ENCODE measurements at places on chromosomes 5 and 9.

- no peak for DNase-seq
These were observed 581.9 kb upstream of the BRINP1 start for GRCh38 chr9:119951090-119951489.

GRCh38 chr5:147859962-147860640 lies 18.4 kb upstream of the SCGB3A2 start:
- no peak for DNase-seq

GRCh38 chr5:137837491-137838394 lies 29.9 kb upstream of the MYOT start:
- no peak for DNase-seq

DNA sequence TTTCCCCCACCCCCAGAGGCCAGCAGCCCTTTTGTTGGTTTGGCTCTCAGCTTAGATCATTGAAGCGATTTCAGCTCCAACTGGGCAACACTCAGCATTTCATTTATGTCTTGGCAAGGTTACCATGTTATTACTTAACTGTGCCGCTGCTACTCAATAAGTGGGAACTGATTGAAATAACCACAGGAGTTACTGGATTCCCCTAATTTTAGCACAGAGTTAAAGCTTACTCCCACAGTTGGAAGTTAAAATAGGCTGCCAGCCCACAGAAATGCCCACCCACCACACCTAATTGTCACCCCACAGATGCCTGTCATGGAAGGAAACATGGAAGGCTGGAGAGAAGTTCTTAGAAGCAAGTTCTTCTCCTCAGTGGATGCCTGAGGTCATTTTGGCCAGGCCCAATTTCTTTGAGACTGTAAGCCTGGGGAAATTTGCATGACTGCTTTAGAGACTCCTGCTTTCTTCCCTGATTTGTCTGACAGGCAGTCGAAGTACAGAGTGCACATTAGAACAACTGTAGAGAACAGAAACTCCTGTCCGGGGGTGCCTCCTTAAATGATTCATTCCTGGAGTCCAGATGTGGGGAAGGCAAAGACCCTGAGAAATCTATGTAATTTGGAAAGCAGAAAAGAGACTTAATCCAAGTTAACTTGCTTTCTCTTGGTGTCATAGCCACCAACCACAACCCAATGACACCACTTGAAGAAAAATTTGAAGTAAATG lies 370.0 kb downstream of the ZSWIM6 start:
- DNase-seq = no peak

DNA sequence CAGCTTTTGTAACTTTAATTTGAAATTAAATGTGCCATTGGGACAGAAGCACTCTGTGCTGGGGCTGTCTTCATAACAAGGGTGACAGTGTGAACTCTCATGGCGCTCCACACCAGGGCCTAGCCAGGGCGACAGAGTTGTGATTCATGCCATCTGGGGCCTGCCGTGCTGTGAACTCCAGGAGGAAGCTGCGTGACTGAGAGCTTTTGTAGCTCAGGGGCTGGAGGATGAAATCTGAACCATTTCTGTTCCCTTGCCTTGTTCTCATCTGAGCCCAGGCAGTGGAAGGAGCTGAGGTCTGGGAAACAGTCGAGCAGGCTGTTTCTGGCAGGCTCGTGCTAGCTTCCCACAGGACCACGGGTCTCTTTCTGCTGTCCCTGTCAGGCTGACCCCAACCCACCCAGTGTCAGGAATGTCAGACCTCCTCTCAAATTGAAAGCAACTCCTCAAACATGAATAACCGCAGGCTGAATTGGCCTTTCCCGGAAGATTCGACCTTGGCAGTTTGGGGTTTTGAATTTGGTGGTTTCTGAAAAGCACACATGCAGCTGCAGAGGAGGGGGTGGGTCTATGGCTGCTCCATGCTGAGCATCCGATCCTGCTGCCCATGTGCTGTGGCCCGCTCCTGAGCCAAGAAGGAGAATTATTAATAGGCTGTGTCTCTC lies 69.2 kb upstream of the RPS23 start:
- DNase-seq = no peak

DNA sequence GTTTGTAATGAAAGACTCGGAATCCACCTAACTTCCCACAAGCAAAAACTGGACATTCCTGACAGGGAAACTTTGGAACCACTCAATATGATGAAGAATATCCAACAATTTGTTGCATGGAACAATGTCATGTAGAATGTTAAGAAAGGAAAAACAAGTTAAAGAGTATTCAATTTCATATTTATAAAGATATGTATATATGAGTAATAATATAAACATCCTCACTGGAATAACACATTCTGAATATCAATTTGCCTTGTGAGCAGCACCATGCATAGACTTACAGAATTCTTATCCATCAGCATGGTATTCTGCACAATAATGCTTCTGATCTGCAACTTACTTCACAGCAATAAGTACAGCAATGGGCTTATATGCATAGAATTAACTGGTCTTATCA lies 650.3 kb downstream of the SEMA5A start:
- DNase-seq = no peak

GRCh38 chr9:79000230-79001002 lies 571.3 kb upstream of the TLE4 start:
- no peak for DNase-seq

GRCh38 chr5:160227012-160227411 lies 2.3 kb upstream of the FABP6 start:
- no peak for DNase-seq

GRCh38 chr5:138625134-138625533 lies 49.9 kb upstream of the HSPA9 start:
- DNase-seq = no peak

DNA sequence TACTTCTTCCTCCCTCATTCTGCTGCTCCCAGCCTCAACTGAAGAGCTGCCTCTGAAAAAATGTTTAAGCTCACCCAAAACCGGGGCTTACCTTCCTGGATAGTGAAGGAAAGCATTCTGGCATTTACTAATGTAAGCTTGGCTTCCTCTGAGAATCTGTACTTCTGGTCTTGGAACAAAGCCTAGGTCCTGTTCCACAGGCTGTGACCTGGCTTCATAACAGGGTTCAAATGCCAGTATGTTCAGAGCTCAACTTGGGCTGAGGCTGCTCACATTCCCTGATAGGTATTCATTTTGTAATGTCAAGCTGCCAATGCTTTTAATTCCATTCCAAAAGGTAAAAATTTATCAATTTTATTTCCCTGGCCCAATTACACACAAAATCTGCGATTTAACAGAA lies 411.7 kb upstream of the KCNN2 start:
- no peak for DNase-seq

DNA sequence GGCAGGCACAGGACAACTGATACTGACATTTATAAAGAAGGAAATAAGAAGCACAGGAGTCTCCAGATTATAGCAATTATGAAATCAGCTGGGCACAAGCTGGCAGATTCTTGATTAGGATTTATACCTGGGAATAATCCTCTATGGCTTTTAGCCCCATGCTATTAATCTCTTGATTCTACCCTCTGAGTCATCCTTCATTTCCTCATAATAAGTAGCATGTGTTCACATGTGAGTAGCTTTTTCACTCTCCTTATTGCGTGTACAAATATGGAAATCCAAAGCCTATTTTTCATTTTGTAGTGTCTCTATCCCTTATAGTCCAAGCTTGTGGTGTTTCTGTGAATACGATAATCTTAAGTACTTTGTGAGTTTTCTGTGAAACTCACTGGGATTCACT lies 185.0 kb upstream of the PRLR start:
- DNase-seq = no peak

DNA sequence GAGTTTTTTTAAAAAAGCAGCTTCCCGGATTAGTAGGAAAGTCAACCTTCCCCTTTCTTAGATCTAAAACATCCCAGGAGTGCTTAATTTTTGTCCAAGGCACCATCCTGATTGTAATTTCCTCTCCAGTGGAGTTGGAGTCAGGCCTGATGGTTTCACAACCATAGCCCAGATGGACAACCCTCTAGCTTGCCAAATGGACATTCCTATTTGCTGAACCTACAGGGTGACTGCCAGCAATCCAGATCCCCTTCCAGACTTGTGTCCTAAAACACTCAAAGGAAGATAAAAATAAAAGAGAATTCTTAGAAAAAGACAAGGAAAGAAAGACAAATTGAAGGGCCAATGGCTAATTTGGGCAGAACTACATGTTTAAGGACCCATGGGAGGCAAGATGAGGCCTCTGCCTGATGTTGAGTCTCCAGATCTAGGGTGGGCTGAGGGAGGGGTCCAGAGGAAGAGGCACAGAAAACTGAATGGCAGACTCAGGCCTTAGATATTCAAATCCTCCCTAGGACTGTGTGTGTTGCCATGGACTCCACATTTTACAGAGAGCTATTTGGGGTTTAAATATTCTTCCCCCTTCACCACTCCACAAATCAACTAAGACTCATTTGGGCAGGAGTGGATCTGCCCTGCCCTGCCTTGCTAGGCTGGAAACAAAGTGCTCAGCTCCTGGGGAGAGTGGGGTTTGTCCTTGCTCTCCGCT lies 38.5 kb upstream of the SLC44A1 start:
- DNase-seq = no peak

GRCh38 chr5:140011297-140011802 lies 31.7 kb downstream of the NRG2 start:
- no peak for DNase-seq

DNA sequence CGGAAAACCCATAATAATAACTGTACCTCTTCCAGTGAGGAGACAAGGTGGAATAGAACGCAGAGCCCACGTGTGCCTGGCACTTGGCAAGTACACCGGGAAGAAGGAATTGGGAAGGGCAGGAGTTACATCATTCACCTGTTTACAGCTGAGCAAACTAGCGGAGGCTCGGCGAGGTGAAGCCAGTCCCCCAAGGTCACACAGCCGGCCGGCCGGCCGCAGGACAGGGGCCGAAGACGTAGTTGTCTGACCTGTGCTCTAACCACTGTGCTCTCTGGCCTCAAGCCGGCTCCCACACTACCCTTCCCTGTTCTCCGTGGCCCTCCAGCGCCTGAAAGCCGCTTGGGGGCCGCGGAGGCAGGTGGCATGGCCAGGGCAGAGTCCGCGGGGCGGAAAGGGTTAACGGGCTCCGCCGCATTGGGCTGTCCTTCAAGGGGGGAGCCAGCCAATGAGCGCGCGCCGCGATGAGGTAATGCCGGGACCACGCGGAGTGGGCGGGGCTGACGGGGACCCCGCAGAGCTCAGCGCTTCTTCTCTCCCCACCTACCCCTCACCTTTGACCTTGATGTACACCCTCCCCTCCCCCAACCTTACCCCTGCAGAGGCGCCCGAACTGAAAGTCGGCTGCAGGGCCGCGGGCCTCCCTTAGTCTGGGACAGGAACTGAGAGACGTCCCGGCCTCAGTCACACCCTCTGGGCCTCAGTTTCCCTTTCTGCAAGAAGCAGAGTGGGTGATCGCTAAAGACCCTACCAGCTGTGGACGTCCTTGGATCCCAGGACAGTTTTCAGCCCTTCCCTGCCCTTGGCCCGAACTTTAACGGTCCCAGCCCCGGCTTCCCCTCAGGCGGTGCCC lies 125.1 kb downstream of the C9orf50 start:
- peak; percentile 83 for DNase-seq

- no peak for DNase-seq
These were observed 148.7 kb upstream of the SLC1A3 start for GRCh38 chr5:36457511-36458270.

DNA sequence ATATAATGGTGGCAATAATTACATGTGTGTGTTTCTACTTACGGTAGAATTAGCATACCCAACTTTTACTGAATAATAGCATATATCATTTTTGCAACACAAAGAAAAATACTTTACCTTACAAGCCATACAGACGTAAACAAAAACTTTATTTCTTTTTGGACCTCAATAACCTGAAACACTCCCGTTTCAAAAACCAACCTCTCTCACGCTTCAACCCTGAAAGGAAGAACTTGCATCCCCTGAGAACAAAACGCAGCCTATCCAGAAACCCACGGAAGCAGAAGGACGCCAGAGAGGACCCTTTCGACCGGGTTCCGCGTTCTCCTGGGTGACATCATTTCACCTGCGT lies at the start of gene RNF38:
Gene RNF38 (minus strand): TSS at position 290 of the 352 bp plus-strand sequence. CDS start 161 bp downstream, at position 129.
- no peak for DNase-seq

GRCh38 chr5:35282810-35283209 lies 52.5 kb upstream of the PRLR start:
- no peak for DNase-seq

DNA sequence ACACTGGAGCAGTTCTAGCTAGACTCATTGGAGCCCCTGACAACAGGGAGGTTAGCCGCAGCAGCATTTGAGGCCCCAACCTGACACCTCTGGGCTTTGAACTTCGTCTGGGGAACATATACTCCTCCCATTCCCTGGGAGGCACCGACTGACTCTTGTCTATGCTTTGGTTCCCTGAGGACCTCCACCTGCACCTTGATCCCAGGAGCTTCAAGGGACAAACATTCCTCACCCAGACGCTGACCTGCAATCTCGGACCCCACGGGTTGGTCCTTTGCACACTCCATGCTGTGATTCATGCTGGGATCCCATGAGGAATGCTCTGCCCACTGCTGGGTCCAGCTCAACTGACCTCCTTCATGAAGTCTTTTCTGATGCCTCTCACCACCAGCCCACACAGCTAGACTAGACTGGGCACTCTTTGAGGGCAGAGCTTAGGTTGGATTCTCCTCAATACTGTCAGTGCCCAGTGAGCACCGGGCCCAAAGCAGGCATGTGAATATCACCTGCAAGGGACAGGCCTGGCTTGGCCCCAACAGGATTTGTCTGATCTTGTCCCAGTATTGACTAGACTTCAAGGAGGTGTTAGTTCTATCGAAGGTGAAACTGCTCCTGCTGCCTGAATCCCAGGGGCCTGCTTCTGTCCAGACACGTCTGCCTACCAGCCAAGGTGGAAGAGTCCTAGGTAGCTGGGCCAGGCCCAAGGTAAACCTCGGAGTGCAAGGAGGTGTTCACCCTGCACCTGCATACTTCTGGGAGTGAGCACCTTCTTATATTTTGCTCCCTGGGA lies 51.8 kb upstream of the ZBTB43 start:
- DNase-seq = no peak

GRCh38 chr5:6822556-6823343 lies 109.5 kb downstream of the TENT4A start:
- DNase-seq = no peak

GRCh38 chr5:5451863-5452262 lies 29.4 kb downstream of the ICE1 start:
- DNase-seq = no peak

DNA sequence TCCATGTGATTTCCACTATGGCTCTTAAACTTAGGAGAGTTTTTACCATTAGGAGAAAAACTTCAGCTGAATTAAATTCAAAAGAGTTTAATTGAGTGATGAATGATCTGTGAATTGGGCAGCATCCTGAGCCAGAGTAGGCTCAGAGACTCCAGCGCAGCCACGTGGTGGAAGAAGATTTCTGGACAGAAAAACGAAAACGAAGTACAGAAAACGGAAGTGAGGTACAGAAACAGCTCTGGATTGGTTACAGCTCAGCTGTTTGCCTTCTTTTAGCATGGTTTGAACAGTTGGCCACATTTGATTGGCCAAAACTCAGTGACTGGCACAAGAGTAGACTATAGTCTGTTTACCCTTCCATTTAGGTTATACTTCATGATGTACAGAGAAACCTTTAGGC lies 69.2 kb upstream of the PLPP1 start:
- no peak for DNase-seq

GRCh38 chr5:140554454-140554853 lies 2.8 kb downstream of the SRA1 start:
- no peak for DNase-seq

GRCh38 chr5:42400474-42400873 lies 22.8 kb upstream of the GHR start:
- DNase-seq = no peak

All from stimulated activated CD8-positive, alpha-beta memory T cell treated with anti-CD3 and anti-CD28 coated beads, Interleukin-15, amount 100 ng/mL, for 48 hours (primary cell).